Stimulated activated CD8-positive, alpha-beta memory T cell treated with anti-CD3 and anti-CD28 coated beads, Interleukin-7, amount 100 ng/mL, for 48 hours (primary cell): ENCODE measurements at places on chromosomes 6 and 20.

DNA sequence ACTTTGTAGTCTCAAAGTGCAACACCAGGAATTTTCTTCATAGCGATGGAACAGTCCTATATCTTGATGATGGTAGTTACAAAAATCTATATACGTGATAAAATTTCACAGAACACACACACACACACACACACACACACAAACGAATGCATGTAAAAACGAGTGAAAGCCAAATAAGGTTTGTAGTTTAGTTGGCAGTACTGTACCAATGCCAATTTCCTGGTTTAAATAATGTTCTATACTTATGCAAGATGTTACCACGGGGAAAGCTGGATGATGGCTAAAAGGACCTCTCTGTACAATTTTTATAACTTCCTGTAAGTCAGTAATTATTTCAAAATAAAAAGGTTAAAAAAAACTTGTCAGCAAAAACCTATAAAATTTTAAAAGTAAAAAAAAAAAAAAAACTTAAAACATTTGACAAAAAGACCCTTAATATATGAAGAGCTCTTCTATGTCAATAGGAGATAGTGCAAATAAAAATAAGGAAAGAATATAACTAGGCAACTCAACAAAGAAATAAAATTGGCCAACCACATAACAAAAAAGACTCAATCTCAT is 37.6 kb downstream of the PDSS2 start:
- no peak for DNase-seq

DNA sequence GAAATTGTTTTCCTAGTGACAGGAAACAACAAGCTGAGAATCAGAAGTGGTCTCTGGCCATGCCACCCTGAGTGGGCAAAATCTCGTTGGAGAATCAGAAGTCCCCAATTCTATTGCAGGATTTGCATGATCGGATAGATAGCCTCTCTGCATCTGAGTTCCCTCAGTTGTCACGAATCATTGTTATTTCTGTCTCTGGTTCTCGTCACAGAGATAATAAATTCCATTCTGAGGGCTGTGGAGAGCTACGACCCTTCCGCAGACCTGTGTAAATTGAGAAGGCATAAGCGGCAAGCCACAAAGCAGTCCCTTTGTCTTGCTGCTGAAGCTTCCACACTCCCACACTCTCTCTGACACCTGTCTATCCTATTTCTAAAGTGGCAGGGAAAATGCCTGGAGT is 102.4 kb upstream of the CNR1 start:
- DNase-seq = no peak

DNA sequence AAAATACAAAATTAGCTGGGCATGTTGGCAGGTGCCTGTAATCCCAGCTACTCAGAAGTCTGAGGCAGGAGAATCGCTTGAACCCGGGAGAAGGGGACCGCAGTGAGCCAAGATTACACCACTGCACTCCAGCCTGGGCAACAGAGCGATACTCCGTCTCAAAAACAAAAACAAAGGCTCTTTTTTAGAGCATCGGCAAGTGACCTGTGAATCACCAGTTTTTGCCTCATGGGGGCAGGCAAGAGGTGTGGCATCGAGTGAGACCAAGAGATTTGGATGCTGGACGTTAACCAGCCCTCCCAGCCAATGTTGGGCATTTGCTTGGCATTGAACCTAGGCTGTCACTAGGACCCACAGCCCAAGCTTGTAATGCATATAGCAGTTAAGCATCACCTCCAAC is 14.6 kb upstream of the CDK5RAP1 start:
- no peak for DNase-seq

GRCh38 chr20:58310291-58310782 is 822 bp downstream of the RAB22A start:
- no peak for DNase-seq

DNA sequence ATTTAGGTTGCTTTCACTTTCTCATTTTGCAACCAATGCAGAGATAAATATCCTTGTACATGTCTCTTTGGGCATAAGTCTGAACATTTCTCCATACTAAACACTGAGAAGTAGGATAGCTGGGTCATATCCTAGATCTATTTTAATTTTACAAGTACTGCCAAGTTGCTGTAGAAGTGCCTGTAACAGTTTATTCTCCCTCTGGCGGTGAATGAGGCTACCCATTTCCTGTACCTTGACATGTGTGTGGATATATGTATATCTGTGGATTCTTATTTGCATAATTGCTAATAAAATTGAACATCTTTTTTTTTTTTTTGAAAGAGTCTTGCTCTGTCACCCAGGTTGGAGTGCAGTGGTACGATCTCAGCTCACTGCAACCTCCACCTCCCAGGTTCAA is 48.0 kb upstream of the PNRC1 start:
- no peak for DNase-seq

DNA sequence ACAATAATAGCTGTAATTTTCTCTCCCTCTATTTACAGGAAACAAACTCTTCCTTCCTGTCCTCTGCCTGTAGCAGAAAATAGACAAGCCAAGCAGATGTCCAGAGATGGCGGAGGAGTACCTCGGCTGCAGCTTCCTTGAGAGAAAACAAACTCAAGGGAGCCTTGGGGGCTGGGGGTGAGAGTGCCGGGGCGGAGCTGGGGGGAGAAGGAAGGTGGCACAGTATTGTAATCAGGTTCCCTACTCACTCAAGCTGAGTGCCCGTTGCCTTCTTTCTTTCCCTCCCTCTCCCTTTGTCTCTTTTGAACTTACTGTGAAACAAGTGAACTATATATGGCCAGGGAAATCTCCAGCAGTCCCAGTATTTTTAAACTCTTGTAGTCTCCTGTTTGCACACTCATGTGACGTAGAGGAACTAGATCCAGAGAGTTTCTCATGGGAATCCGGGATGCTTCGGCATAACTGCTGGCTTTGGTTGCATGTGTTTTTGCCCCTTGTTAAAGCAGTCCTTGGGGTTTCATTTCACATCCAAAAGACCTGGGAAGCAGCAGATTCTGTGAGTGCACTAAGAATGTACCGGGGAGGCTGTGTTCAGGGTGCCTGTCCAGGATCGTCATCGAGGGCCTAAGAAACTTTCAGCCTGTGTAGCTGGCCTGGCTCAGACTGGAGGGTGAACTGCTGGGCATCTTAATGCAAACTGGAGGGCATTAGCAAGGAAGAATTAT is 44.6 kb upstream of the HDDC2 start:
- DNase-seq = no peak

DNA sequence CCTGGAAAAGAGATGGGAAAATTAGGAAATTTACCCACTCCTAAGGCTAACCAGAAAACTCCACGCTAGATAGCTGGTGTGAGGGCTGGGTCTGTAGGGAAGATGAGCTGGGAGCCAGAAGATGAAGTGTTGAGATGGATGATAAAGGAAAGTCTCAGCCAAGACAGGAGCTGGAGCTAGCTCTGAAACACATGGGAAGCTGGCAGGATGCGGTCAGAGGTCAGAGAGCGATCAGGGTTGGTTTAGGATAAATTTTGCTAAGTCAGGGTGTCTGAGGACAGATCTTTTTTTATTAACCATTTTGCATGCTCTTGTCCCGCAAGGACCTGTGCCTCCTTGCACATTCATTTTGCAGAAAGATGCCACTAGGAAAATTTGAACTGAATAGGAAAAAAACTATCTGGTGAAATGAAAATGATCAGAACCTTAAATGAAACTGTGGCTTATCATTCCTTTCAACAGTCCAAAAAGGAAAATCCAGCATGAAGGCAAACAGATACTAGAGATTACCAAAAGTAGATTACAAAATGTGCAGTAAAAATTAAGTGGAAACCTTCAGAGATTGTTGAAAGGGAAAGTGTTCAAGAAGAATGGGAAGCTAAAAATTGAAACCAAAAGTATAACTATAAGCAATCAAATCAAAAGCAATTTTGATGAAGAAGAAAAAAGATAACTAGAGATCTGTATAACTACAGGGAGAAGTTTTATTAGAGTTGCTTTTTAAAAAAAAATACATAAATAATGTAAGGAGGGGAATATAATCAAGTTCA is 10.7 kb upstream of the EDN1 start:
- no peak for DNase-seq

- no peak for DNase-seq
These were observed 221.2 kb downstream of the FNDC1 start for GRCh38 chr6:159390381-159390780.

GRCh38 chr20:12555369-12555768 is 453.4 kb upstream of the SPTLC3 start:
- no peak for DNase-seq

- no peak for DNase-seq
These were observed 15.3 kb upstream of the SIRPA start for GRCh38 chr20:1879934-1880333.

GRCh38 chr6:7419065-7419464 is 29.5 kb downstream of the RIOK1 start:
- DNase-seq = no peak

DNA sequence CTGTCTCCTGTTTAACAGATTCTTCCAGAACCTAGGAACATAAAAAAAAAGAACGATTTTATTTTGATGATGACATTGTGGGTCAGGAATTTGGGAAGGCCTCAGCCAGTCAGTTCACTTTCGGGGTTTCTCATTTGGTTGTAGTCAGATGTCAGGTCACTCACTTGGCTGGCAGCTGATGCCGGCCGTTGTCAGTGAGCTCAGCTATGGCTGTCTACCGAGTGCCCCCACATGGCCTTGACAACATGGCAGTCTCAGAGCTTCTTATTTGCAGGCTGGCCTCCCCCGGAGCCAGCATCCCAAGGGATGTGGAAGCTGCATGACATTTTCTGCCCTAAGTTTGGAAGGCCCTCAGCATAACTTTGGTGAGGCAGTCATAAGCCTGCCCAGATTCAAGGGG is 11.5 kb downstream of the RNF217 start:
- DNase-seq = no peak

DNA sequence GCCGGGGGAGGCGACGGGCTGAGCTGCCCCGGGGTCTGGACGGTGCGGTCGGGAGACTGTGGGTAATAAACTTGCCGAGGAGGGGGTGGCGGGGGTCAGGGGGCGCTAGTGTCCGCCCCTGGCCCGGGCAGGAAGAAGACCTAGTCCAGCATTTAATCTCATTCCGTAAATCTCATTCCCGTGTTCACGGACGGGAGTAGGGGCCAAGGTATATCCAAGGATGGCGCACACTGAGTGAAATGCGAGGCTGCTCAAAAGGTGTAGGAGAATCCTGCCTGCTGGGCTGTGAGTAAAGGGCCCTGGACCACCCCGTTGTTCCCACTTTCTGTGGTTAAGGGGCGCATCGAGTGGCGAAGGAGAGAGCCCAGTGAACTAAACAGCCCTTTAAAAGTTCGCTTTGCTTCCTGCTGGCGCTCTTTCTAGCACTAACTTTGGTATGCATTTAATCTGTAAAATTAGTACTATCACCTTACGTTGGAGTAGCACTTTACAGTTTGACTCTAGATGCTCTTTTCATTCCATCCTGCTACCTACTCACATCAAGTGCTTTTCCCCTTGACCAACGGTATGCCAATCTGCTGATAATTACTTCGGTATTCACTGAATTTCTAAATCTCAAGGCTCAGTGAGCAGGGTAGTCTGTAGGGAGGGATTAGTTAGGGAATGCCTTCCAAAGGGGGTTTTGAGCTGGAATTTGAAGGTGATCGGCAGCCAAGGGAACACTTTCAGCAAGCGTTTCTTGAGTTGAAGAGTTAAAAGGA is 730 bp downstream of the PARD6B start:
- no peak for DNase-seq

DNA sequence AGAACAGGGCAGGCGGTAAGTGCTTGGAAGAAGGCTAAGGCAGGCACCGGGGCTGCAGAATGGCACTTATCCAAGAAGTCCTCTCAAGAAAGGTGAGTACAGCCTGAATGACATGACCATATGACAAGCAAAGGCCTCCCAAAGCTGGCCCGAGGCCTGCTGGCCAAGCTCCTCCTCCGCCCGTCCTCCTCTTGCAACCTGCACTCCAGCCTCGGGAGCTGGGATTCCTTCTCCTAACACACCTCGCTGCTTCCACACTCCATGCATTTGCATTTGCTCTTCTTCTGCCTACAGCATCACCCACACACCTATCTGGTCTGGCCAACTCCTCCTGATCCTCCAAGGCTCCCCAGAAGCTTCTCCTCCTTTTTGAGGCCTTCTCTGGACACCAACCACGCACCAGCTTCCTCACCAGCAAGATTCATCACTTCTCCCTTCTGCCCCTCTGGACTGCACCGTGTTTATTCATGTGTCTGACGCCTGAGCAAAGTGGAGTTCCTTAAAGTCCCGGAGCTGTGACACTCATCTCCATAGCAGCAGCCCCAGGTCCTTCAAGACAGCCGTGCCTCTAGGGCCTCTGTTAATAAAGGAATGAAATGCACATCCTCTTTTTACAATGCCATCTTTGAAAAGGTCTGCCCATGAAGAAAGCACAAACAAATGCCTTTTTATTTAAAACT is 32.3 kb downstream of the CNKSR3 start:
- no peak for DNase-seq

DNA sequence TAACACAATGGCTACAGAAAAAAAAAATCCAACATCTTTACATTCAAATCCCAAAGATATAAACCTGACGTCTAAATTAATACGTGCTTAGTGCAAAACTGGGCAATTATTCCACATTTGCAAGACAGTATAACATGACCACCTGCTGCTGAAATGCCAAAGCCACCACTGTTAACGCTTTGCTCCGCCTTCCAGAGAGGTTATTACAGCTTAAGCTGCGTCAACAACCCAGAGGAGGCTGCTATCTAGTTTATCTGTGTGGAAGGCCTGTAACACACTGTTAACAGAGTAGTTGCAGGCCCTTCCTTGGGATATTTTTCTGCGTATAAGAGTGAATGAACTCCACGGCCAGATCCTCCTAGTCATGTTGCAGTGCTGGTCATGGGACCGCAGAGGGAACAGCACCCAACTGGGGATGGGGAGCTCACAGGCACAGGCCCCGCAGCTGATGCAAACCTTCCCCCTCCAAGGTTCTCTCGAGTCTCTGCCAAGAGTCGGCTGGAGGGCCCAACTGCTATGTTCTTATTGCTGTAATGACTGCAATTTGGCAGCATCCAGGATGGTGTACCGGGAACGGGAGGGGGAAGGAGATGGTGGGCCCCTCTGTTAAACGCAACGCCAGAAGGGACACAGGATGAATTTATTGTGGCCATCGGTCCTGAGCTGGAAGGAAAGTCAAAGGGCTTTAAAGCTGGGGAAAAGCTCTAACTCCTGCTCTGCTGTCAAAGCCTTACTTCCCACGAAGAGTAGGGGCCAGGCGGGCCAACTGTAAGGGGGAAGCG is 993 bp upstream of the NCOA7 start:
- DNase-seq = no peak
